ENCODE measurements at places on chromosomes 7 and 10. TPM values are rescaled to one million over a fixed set of nuclear protein-coding genes. Genes with fewer than 3 reads are reported as not detected.

Gene FAM25C
- total RNA-seq, result 2.2 TPM

Gene ZP3
- total RNA-seq, result 6.5 TPM

Gene SLC29A4
- 0.37 TPM for total RNA-seq

Gene WIPF3
- not detected for total RNA-seq

Gene HMX3
- 3.5 TPM for total RNA-seq

Gene HOGA1
- total RNA-seq, result 1.9 TPM

Gene C7orf33
- not detected for total RNA-seq

Gene PNLIPRP1
- not detected for total RNA-seq

Gene PHYHIPL
- total RNA-seq, result not detected

Gene GHRHR
- not detected for total RNA-seq

Gene ANKRD30A
- 7.1 TPM for total RNA-seq

Gene SPDYE2B
- total RNA-seq, result not detected

Gene CALML5
- total RNA-seq, result not detected

Gene FAM131B
- total RNA-seq, result 2.4 TPM

Gene NUTM2B
- 0.42 TPM for total RNA-seq

Gene NPSR1
- total RNA-seq, result not detected

Gene HOXA1
- total RNA-seq, result 1.1 TPM

Gene C10orf53
- not detected for total RNA-seq

Gene SPDYE18
- total RNA-seq, result not detected

Gene HOXA13
- total RNA-seq, result 0.11 TPM

Gene MICALL2
- total RNA-seq, result 18.1 TPM

Gene ZKSCAN5
- 12.2 TPM for total RNA-seq

Gene BAIAP2L1
- 16.3 TPM for total RNA-seq

Gene OPALIN
- not detected for total RNA-seq

Gene AHCYL2
- 6.6 TPM for total RNA-seq

Gene EPHA1
- 0.04 TPM for total RNA-seq

Gene CRPPA
- total RNA-seq, result 1.5 TPM

Gene IL15RA
- 3.9 TPM for total RNA-seq

Gene C10orf95
- 0.34 TPM for total RNA-seq

Gene ACBD7
- total RNA-seq, result 5.7 TPM

Gene FKBP9
- 101 TPM for total RNA-seq

Gene AGR2
- not detected for total RNA-seq

Gene PNLIPRP2
- not detected for total RNA-seq

Gene LRRC18
- not detected for total RNA-seq

Gene SCIN
- 0.23 TPM for total RNA-seq

Gene UBN2
- 4.2 TPM for total RNA-seq

Gene PILRA
- total RNA-seq, result 0.45 TPM

Gene SFRP4
- total RNA-seq, result not detected

Gene EVX1
- total RNA-seq, result not detected

Gene OR9A2
- total RNA-seq, result not detected
